ENCODE measurements at places on chromosomes 4 and X.

- no peak for DNase-seq
Observed at GRCh38 chrX:12423346-12423745, 285.1 kb downstream of the FRMPD4 start.

GRCh38 chrX:68833855-68834331 is 5.1 kb downstream of the EFNB1 start:
- DNase-seq: no peak

DNA sequence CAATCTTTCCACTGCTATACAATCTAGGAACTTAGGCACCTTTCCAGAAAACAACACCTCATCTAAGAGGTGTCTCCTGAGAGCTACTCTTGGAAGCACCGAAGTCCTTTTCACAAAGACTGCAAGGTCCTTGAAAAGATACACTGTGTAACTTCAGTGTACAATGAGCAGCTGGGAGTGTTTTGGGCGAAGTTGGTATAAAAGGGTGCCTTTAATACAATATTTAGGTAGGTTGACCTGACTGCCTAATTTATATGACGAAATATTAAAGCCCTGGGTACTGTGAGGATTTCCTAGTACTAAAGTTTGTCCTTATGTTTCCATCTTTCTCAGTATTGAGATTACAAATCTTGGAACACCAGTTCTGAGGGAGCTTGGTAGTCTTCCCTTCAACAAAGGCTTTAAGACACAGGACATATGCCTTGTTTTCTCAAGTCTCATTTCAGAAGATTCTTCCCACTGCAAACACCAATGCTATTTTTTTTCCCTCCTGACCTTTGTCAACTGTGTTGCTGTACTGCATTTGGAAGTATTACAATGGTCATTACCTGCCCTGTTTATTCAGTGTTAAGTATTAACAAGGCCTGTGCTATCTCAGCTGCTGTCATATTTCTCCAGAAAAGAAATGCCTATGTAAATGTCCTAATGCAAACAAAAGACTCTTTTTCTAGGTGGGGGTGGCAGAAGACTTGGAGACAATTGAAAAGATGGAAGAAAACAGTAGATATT is 134.2 kb downstream of the MAML3 start:
- no peak for DNase-seq

DNA sequence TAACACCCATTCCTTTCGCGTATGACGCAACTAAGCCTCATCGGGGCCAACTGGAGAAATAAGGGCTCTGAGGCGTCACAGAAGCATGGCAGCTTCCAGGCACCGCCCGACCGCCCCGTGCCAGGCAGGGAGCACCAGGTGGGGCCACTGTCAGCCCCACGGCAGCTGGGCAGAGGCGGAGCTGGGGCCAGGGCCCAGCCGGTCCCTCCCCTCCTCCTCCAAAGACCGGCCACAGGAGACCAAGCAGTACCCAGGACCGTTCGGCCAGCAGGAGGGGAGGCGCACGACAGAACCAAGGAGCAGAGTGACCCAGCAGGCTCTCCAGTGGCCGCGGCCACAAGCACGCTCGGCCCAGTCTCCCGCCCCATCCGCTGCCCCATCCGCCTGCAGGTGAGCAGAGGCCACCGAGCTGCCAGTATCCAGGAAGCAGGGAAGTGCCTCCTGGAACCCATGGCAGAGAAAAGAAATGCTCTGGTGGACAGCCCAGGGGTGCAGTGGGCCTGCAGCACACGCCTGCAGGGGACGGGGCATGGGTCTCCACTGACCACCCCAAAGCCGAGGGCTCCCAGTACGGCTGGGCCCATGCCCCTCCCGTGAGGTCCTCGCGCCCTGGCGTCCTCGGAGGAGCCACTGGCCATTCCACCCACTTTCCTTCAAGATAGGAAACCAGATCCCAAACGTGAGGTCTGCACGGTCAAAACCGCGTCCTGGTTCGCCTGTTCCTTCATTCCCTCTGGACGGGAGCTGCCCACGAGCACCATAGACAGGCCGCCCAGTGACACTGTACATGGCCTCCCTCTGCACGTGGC is 9.6 kb downstream of the CTBP1 start:
- DNase-seq: peak; percentile 57

GRCh38 chr4:15692602-15693001 is 10.3 kb upstream of the BST1 start:
- DNase-seq: no peak

Data from tibial artery (tissue), 4 donors.